ENCODE measurements at places on chromosomes 5 and 9. TPM values are rescaled to one million over a fixed set of nuclear protein-coding genes. Genes with fewer than 3 reads are reported as not detected.

Gene PPP3R2
- not detected for total RNA-seq

Gene LRRC19
- total RNA-seq, result not detected

Gene WNT8A
- total RNA-seq, result not detected

Gene PRRC1
- 60.4 TPM for total RNA-seq

All from smooth muscle cell of trachea (primary cell).